Activated CD4-positive, alpha-beta memory T cell treated with anti-CD3 and anti-CD28 coated beads for 36 hours (primary cell): ENCODE measurements at places on chromosomes 1 and 21. TPM values are rescaled to one million over a fixed set of nuclear protein-coding genes. Genes with fewer than 3 reads are reported as not detected.

GRCh38 chr1:183363972-183364371 is 54.2 kb downstream of the NMNAT2 start:
- H3K4me1 ChIP-seq: no peaks in the 10 kb centered on the region
- H3K36me3 ChIP-seq: no peaks in the 10 kb centered on the region
- no peak overlapping the region for H3K27ac ChIP-seq
- no peak for DNase-seq
- peaks cover 16% of the 10 kb centered on the region for H3K27me3 ChIP-seq
- H3K4me3 ChIP-seq: no peak overlapping the region

- H3K4me1 ChIP-seq: no peaks in the 10 kb centered on the region
- H3K27me3 ChIP-seq: no peaks in the 10 kb centered on the region
- no peak for DNase-seq
- H3K27ac ChIP-seq: no peak overlapping the region
- no peaks in the 10 kb centered on the region for H3K36me3 ChIP-seq
- H3K4me3 ChIP-seq: no peak overlapping the region
Observed at GRCh38 chr1:72137656-72138055, 144.7 kb downstream of the NEGR1 start.

- H3K4me3 ChIP-seq: no peak overlapping the region
- H3K27me3 ChIP-seq: peaks cover 1% of the 10 kb centered on the region
- no peaks in the 10 kb centered on the region for H3K36me3 ChIP-seq
- no peak for DNase-seq
- peaks cover 2% of the 10 kb centered on the region for H3K4me1 ChIP-seq
- H3K27ac ChIP-seq: no peak overlapping the region
Observed at GRCh38 chr1:162003061-162003829, 20.4 kb downstream of the OLFML2B start.

DNA sequence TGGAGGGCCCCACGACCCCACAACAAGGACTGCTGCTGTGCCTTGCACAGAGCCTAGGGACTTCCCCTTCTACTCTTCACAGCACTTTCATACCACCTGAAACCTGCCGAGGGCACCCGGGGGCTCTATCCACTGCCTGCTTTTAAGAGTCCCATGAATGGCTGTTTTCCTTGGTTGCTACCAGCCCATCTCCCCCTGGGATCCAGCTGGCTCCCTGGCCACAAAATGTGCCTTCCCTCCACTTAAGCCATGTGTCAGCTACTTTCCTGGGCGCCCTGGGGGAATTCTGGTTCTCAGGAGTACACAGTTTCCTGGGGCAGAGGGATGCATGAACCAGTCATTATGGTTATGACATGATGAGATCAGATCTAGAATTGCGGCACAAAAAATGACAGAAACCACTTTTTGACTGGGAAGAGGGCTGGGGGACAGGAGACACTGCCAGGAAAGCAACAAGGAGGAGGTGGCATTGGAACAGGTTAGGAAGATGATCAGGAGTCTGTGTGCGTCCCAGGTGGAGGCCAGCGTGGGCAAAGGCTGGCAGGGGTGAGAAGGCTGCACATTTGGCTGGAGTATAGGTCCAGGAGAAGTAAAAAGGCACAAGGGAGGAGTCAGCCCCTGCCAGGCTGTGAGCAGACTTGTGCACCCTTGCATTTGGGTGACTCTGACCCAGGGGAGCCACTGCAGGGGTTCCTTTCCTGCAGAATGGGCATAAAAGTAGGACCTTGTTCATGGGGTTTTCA is 3.2 kb upstream of the TNFRSF8 start:
- H3K27ac ChIP-seq: peak overlapping the region; percentile 78
- H3K4me3 ChIP-seq: peak overlapping the region; percentile 24
- peak; percentile 76 for DNase-seq
- H3K27me3 ChIP-seq: peaks cover 19% of the 10 kb centered on the region
- peaks cover 79% of the 10 kb centered on the region for H3K4me1 ChIP-seq
- H3K36me3 ChIP-seq: peaks cover 13% of the 10 kb centered on the region

GRCh38 chr1:41640756-41641474 is 156.4 kb upstream of the EDN2 start:
- peaks cover 4% of the 10 kb centered on the region for H3K36me3 ChIP-seq
- H3K4me1 ChIP-seq: peaks cover 7% of the 10 kb centered on the region
- no peak overlapping the region for H3K27ac ChIP-seq

The ADCY10 gene
- not detected for total RNA-seq

The KCNK1 gene
- 5.2 TPM for total RNA-seq

The APCS gene
- not detected for total RNA-seq
